NCI-H82 (cell line): ENCODE measurements at places on chromosomes 13 and 19.

- DNase-seq: no peak
These were observed 36.1 kb downstream of the CEP89 start for GRCh38 chr19:32935629-32936028.

- DNase-seq: no peak
These were observed 225.0 kb downstream of the SLITRK1 start for GRCh38 chr13:83657281-83657680.

DNA sequence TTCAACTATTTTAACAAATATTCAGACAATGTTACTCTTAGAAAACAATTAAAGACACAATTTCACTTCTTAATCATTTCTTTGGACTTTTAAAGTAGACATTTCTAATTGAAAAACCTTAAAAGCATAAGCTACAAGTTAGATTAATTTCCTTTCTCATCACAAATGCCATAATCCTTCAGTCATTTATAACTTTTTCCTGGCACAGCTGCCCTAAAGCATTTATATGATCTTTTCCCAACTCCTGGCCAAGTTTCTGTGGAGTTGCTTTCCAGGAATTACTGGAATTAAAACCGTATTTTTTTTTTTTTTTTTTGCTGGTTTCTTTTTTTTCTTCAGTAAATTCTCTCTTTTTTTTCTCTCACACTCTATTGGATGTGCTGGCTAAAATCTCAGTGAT lies 615.9 kb downstream of the TBC1D4 start:
- no peak for DNase-seq

- peak; percentile 74 for DNase-seq
These were observed 19.7 kb downstream of the ZFR2 start for GRCh38 chr19:3849092-3849491.

- peak; percentile 73 for DNase-seq
These were observed 5.6 kb upstream of the SYDE1 start for GRCh38 chr19:15101479-15102082.

- DNase-seq: no peak
These were observed 34.9 kb upstream of the RCBTB2 start for GRCh38 chr13:48567515-48568369.

GRCh38 chr13:46659413-46660065 lies 106.6 kb downstream of the LRCH1 start:
- no peak for DNase-seq

- DNase-seq: no peak
These were observed 36.7 kb upstream of the LPAR6 start for GRCh38 chr13:48449656-48450055.

DNA sequence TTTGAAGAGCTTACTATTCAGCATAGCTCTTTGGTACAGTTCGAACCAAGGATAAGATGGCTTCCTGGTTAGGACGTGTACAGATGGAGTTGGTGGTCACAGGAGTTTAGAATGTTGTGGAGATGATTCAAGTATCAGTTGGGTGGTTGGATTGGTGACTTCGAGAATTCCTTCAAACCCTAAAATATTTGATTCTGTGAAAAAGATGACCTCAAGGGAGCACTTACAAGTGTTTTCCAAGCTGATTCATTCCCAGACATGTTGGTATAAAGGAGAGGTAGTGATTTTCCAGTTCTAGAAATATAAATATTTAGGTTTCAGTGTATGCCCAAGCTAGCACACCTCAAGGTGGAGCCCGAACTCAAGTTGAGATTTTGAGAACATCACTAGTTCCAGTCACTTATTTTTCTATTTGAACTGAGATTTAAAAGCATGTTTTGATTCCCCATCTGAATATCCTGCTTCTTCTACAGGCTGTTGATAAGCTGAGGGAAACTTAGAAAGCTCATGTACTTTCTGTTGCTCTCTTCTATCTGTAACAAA lies 306.1 kb downstream of the DCT start:
- no peak for DNase-seq
